ENCODE measurements at places on chromosomes 1 and 21. TPM values are rescaled to one million over a fixed set of nuclear protein-coding genes. Genes with fewer than 3 reads are reported as not detected.
A peak's percentile ranks its signal among the peaks of the same experiment; 100 is the strongest.

- H3K27ac ChIP-seq, result no peak overlapping the region
- H3K27me3 ChIP-seq, result no peaks in the 10 kb centered on the region
- peak; percentile 66 for DNase-seq
- no peaks in the 10 kb centered on the region for H3K36me3 ChIP-seq
These were observed 436.7 kb upstream of the TMPRSS15 start for GRCh38 chr21:18840239-18840638.

GRCh38 chr1:3948344-3948743 lies 48.3 kb upstream of the C1orf174 start:
- H3K4me1 ChIP-seq, result no peaks in the 10 kb centered on the region
- no peak overlapping the region for H3K4me3 ChIP-seq
- DNase-seq, result no peak
- no peaks in the 10 kb centered on the region for H3K27me3 ChIP-seq

DNA sequence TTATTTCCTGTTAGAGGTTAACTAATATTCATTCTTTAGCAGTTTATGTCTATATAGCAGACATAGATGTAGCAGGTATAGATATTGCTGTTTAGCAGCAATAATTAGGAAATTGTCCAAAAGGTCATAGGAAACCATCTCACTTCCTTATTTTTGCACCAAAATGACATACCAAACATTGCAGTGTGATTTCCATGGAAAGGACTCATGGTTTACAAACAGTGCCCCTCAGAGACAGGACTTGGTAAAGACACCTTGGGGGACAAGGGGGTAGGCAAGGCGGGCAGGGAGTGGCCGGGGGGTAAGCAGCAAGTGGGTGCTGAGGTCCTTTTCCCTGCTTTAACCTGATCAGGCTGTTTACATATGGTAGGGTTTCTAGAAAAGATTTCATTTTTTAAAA lies 30.5 kb downstream of the BATF3 start:
- peak; percentile 74 for DNase-seq
- H3K27me3 ChIP-seq, result no peaks in the 10 kb centered on the region
- H3K27ac ChIP-seq, result no peak overlapping the region

The OR2L2 gene
- total RNA-seq, result 0.13 TPM

DNA sequence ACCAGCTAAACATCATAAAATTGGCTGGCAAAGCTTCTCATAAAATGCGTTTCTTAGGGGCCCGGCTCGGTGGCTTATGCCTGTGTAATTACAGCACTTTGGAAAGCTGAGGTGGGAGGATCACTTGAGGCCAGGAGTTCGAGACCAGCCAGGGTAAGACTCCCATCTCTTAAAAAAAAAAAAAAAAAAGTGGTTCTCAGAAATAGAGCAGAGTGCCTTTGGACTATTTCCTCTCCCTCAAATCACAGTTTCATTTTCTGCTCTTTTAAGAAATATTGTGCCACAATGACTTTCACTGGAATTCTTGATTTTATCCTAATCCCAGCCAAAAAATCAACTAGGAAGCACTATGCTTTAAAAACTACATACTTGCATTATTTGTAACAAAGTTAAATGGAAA lies 13.3 kb downstream of the HSF2BP start:
- H3K36me3 ChIP-seq, result no peaks in the 10 kb centered on the region
- no peak overlapping the region for H3K27ac ChIP-seq
- no peak for DNase-seq

The ASAP3 gene
- total RNA-seq, result 78.7 TPM

DNA sequence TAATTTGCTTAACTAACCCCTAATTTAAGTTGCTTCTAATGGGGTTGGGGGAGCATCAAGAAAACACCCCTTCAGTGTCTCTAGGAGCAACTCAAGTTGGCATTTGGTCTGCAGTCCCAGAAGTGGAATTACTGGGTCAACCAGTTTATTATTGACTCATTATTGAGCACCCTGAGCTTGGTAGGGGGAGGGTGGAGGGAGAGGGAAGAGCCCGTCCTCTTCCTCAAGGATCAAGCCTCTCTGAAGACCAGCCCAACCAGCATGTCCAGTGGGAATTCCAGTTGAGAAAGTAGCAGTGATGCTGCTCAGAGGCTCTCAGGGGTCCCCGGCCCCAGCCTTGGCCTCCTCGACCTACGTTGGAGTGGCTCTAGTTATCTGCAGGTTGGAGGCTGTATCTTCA lies 2.1 kb upstream of the PLA2G2F start:
- no peaks in the 10 kb centered on the region for H3K4me1 ChIP-seq
- no peak overlapping the region for H3K27ac ChIP-seq
- peak; percentile 10 for DNase-seq
- H3K27me3 ChIP-seq, result no peaks in the 10 kb centered on the region
- no peak overlapping the region for H3K4me3 ChIP-seq
- no peaks in the 10 kb centered on the region for H3K36me3 ChIP-seq

DNA sequence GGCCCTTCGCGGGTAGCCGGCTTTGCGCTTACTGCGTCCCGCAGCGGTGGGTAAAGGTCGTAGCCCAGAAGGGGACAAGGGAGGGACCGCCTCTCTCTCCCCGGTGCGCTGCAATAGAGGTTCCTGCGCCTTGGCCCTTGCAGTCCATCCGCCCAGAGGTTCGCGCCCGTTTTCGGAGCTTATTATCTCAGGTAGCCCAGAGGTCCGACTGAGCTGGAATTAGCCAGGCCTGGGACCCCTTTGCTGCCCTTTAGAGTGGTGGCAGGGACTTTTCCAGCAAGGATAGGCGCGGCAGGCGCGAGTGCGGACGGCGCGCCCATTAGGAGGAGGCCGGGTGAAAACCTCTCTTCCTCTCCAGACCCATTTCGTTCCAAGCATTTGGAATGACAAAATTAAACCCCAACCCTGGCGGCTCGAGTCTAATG lies 5.0 kb downstream of the LHX4 start:
- peaks cover 100% of the 10 kb centered on the region for H3K27me3 ChIP-seq
- DNase-seq, result peak; percentile 81
- no peaks in the 10 kb centered on the region for H3K36me3 ChIP-seq

- no peak overlapping the region for H3K27ac ChIP-seq
- peaks cover 90% of the 10 kb centered on the region for H3K27me3 ChIP-seq
- peaks cover 28% of the 10 kb centered on the region for H3K4me1 ChIP-seq
- no peak for DNase-seq
These were observed 4.6 kb downstream of the LMX1A start for GRCh38 chr1:165351863-165352441.

GRCh38 chr1:150302338-150302737 lies 8.7 kb downstream of the MRPS21 start:
- H3K4me1 ChIP-seq, result no peaks in the 10 kb centered on the region
- no peak overlapping the region for H3K27ac ChIP-seq
- H3K27me3 ChIP-seq, result no peaks in the 10 kb centered on the region
- H3K36me3 ChIP-seq, result peaks cover 79% of the 10 kb centered on the region

DNA sequence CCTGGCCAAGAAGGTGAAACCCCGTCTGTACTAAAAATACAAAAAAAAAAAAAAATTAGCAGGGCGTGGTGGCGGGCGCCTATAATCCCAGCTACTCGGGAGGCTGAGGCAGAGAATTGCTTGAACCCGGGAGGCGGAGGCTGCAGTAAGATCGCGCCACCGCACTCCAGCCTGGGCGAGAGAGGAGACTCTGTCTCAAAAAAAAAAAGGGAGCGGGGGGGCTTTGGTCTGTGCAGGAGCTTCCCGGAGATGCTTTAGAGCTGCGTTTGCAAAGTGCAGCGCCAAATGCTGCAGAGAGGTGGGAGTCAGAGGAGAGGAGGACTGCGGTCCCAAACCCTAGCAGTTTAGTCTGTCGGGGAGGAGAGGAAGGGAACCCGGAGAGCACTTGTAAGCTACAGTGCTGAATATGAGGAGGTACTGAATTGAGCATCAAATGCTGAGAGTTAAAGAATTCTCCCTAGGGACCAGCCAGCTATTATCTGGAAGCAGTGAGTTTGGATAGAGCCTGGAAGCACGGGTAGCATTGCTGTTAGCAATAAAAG lies 569 bp downstream of the FALEC start:
- H3K36me3 ChIP-seq, result no peaks in the 10 kb centered on the region
- DNase-seq, result peak; percentile 66
- H3K4me3 ChIP-seq, result peak overlapping the region; percentile 90
- no peaks in the 10 kb centered on the region for H3K4me1 ChIP-seq
- H3K27me3 ChIP-seq, result no peaks in the 10 kb centered on the region

DNA sequence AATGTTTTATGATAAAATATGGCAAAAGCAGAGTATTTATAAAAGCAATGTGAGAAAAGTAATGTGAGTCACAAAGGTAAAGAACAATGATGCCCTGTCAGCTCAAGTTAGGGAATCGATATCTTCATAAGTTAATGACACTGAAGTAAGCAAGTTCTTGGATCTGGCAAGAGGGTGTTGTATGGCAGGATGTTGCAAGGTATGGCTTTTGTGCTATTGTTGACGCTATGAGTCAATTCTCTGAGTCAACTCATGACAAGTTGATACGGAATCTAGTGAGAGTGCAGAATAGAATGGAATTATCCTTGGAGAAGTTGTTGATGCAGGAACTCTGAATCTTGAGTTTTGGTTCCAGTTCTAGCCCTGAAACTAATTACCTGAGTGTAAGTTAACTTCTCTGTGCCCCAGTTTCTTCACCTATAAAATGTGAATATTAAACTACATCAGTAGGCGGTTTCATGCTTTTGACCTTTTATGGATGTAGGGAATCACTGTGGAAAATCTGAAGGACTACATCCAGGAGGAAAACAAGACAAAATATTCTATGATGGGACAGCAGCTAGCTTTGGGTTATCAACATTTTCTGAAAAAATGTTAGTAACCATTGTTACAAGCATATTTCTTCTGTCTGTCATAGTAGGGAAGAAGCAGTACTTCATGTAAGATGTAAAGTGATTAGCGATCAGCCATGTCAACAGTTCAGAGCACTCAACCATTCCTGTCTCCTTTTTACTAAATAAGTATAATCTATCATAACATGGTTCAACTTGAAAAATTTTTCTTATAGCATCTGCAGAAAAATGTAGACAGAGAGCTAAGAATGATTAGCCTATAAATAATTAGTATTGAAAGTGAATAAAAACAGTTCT lies 96.9 kb downstream of the ATP6V1G3 start:
- H3K27me3 ChIP-seq, result no peaks in the 10 kb centered on the region
- H3K36me3 ChIP-seq, result no peaks in the 10 kb centered on the region
- DNase-seq, result no peak
- H3K4me1 ChIP-seq, result no peaks in the 10 kb centered on the region
- no peak overlapping the region for H3K4me3 ChIP-seq

The SPRR2D gene
- total RNA-seq, result not detected

DNA sequence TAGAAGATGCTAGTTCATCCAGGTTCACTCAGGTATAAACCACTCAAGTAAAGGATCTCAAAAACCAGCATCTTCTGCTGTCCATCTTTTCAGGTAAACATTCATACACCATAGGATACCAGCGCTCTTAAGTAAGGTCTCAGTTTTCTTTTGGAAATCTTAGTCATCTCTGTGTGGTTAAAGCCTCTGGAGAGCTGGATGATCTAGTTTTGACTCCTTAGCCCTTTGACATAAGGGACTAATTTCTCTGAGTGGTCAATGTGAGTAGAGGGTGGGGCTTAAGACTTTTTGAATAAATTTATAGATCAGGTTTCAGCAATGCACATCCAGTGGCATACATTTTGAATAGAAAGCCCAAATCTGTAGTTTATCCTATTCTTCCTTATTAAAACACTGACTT lies 92.3 kb downstream of the CTH start:
- no peaks in the 10 kb centered on the region for H3K27me3 ChIP-seq
- no peaks in the 10 kb centered on the region for H3K4me1 ChIP-seq
- H3K36me3 ChIP-seq, result no peaks in the 10 kb centered on the region
- DNase-seq, result no peak
- H3K27ac ChIP-seq, result no peak overlapping the region

- peak; percentile 56 for DNase-seq
- H3K4me1 ChIP-seq, result no peaks in the 10 kb centered on the region
- no peak overlapping the region for H3K4me3 ChIP-seq
- H3K27ac ChIP-seq, result peak overlapping the region; percentile 32
These were observed 24.2 kb downstream of the ENO1 start for GRCh38 chr1:8854240-8854639.

DNA sequence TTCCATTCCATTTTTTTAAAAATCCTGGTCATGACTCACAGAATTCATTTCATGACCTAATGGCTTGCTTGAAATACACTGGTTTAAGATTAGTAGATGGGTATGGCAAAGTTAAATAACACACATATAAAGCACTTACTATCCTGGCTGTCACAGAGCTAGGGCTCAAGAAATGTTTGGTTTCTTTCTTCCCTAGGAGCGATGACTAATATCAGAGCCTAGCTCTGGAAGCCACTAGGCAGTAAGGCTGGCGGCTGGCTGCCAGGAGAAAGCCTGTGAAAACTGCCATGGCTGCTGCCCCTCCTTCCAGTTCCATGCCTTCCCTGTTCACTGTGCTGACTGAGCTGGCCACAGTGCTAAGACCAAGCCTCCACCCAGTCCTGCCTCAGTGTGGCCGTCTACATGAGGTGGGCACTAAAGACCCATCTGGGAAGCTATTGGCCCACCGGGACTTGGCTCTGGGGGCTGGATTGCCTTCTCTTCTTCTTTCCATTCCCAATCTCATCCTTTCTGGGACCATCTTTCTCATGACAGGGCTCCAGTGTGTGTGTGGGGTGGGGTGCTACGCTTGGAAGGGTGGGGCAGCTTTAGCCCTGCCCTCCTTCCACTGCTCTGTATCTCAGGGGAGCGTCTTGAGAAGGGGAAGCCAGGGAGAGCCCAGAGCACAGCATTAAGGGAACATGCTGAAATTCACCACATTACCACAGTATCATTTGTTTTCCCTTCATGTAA lies 10.8 kb upstream of the ASCL5 start:
- peaks cover 82% of the 10 kb centered on the region for H3K36me3 ChIP-seq
- no peaks in the 10 kb centered on the region for H3K27me3 ChIP-seq
- H3K4me3 ChIP-seq, result no peak overlapping the region
- H3K27ac ChIP-seq, result no peak overlapping the region

DNA sequence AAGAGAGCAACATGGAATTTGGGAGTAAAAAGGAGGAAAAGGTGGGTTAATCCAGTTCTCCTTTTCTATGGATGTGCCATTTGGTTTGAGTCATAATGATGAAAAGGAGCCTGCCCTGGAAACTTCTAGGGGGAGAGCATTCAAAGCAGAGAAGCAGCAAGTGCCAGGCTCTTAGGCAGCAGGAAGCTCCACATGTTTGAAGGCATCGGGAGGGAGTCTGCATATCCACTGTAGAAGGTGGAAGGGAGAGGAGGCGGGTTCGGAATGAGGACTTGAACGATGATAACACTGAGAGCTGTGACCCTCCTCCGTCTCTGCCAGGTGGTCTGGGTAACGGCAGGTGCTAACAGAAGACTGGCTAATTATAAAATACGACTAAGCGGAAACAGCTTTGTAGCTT lies 128.2 kb downstream of the RYR2 start:
- H3K36me3 ChIP-seq, result no peaks in the 10 kb centered on the region
- no peaks in the 10 kb centered on the region for H3K27me3 ChIP-seq
- no peak overlapping the region for H3K4me3 ChIP-seq

The GSTM5 gene
- not detected for total RNA-seq

- no peaks in the 10 kb centered on the region for H3K36me3 ChIP-seq
- H3K27ac ChIP-seq, result no peak overlapping the region
- no peaks in the 10 kb centered on the region for H3K4me1 ChIP-seq
- no peak overlapping the region for H3K4me3 ChIP-seq
- DNase-seq, result no peak
These were observed 72.2 kb upstream of the SLC25A33 start for GRCh38 chr1:9466780-9467758.

The NEK2 gene
- 104 TPM for total RNA-seq

The GJB4 gene
- 0.25 TPM for total RNA-seq

- no peaks in the 10 kb centered on the region for H3K36me3 ChIP-seq
- H3K27me3 ChIP-seq, result peaks cover 94% of the 10 kb centered on the region
- DNase-seq, result peak; percentile 74
These were observed 547 bp downstream of the FOXD2 start for GRCh38 chr1:47438165-47439016.

Measured in endodermal cell (in vitro differentiated cells).